Stimulated activated CD8-positive, alpha-beta memory T cell treated with anti-CD3 and anti-CD28 coated beads, Interleukin-4, amount 100 ng/mL, for 1 hour (primary cell): ENCODE measurements at places on chromosomes 7 and 10.

- no peak for DNase-seq
Observed at GRCh38 chr7:120259386-120259785, 13.6 kb upstream of the KCND2 start.

GRCh38 chr7:95899919-95900513 is 127.7 kb downstream of the DYNC1I1 start:
- DNase-seq, result no peak

- DNase-seq, result no peak
Observed at GRCh38 chr10:3468919-3469638, 296.5 kb upstream of the PITRM1 start.

DNA sequence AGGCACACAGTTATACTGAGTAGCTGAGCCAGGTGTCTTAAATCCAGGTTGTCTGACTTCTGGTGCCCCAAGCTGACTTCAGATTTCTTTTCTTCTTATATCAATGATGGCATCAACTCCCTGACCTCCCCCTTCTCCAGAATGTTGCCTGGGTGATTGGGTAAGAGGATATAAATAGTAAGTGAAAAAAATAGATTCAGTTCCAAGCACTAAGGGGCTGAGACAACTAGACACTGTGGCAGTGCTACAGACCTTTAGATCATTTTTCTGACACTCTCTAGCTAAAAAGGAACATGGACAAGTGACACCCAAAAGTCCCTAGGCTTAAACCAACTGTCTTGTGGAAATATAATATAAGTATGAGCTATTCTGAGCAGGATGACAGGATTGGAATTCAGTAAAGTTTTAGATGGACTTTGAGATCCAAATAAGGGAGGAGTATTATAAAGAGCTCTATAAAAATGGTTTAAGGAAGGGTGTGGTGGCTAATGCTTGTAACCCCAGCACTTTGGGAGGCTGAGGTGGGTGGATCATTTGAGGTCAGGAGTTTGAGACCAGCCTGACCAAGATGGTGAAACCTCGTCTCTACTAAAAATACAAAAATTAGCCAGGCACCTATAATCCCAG is 589.1 kb upstream of the GALNT17 start:
- DNase-seq, result no peak

- no peak for DNase-seq
Observed at GRCh38 chr10:3911713-3912442, 126.9 kb upstream of the KLF6 start.
